Myocyte (in vitro differentiated cells): ENCODE measurements at places on chromosomes 5 and 9.

DNA sequence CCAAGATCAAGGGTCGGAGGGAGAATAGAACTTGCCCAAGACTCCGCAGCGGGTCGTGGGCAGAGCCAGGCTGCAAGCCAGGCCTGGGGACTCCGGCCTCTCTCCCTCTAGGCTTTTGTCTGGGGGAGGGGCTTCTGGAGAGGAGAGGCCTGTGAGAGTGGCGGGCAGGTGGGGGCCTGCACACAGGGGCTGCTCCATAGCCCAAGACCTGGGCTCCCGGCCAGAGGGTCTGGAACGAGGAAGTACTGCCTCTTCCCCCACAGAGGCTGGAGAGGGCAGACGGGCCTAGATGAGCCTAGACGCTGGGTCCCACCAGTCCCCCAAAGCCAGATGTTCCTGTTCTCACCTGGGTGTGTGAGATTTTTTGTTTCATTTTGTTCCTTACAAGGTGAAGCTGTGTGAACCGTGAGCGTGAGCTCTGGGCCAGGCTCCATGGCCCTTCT is 5.2 kb upstream of the ST6GALNAC6 start:
- no peak for DNase-seq

DNA sequence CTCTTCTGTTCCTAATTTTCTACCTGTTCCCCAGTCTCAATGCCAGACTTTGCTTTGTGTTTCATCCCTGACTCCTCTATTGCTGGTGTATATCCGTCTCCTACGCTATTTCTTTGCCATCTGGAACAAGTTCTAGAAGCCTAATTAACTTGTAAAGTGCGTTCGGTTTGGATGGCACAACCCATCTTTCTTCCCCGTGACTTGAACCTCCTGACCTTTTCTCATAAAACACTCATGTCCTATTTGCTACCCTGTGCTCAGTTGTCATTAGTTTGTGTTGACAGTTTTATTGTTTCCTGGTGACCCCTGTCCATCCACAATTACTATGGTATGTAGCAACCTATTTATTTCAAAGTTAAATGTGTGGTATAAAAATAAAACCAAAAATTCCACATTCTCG is 323.5 kb downstream of the TLE4 start:
- DNase-seq = no peak

DNA sequence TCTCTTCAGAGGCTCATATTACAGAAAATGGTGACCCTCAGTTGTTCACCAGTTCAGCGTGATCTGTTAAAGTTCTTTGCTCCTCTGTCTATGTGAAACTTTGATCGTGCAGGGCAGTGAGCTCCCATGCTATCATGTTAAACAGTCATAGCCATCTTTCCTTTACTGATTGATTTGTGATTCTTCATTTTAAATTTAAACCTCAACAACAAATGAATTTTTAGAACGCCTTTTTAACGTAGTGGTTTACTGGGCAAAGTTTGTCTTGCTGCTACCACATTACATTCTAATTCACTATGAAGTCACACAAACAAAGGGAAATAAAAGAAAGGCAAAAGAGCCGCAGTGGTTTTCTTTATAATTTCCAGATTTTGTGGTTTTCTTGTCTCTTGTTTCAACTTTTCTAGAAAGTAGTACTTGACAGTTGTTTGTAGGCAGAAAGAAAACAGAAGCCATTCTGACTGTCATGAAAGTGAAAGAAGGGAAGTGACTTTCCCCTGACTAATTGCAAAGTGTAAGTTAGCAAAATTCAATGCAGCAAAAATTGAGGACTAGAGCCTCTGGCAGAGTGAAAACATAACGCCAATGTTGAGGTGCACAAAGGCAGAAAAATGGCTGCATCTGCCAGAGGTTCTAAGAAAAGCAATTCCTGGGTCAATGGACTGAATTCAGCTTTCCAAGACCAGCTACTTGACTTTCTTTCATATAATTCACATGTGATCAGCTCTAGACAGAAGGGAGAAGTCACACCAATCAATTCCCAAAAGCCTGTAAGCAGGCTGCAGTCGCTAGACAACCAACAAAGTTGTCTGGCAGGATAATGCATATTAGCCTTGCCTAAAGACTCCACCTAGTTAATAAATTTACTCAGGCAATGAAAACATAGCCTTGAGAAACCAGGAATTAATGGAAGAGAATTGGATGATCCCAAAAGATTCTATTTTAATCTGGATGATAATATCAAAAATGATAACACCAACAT is 7.1 kb upstream of the IFNA6 start:
- peak; percentile 12 for DNase-seq

DNA sequence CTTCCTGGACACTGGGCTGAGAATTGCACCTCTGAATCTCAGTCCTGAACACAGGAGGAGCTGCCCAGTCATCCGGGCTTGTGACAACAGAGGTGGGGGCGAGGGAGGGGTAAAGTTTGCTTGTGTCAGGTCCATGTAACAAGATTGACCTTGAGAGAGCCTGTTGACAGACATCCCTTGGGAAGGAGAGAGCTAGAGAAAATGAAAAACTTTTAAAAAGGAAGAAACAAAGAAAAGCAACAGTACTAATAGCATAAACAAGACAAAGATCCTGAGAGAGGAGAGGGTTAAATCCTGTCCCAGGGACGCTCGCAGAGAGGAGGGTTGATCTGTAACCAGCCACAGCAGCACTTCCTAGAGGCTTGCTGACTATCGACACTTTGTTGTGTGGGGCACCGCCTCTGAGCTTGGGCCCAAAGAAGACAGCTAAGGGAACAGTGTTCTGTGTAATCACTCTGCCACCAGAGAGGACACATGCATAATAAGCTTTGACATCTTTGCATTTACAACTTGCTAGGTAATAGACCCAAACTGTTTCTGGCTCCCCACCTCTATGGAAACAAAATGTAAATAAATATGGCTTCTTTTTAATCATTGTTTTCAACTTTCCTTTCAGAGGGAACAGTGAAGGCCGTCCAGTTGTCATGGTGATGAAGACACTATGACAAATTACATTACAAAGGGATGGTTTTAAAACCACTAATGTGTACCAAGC is 363.7 kb downstream of the CSNK1G3 start:
- DNase-seq = peak; percentile 17

DNA sequence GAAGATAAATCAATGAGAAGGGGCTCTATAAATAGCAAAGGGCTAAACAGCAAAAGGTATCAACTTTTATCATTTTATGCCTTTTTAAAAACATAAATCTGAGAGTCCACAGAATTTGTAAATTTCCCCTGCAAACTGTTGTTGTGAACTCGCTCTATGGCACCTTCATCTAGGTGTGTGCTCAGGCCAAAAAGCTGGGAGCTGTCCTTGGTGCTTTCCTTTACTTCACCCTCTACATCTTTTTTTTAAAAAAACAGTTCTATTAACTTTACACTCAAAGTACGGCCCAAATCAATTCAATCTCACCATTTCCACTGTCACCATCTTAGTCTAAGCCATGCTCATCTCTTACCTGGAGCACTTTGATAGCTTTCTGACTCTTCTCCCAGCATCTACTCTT is 108.2 kb upstream of the GPR151 start:
- DNase-seq = no peak

GRCh38 chr5:59840200-59840601 is 53.3 kb downstream of the PDE4D start:
- no peak for DNase-seq

GRCh38 chr9:35609001-35609819 is 4.1 kb downstream of the TESK1 start:
- DNase-seq = peak; percentile 98

GRCh38 chr9:117480729-117481128 is 65.9 kb upstream of the ASTN2 start:
- DNase-seq = no peak

DNA sequence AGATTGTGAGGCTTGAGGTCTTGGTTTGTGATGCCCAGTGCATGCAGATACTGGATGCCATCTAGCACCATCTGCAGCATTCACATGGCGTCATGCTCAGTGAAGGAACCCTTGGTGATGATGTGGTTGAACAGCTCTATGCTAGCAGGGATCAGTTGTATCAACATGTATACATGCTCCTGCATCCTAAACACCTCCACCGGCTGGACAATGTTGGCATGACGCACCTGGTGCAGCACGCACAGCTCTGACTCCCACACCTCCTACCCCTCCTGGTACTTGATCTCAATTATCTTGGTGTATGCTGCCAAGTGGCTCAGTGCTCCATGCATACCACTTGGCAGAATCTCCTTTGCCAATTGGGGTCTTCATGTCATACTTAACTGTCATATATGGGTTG is 49.1 kb downstream of the MTREX start:
- no peak for DNase-seq

- DNase-seq = no peak
Measured at GRCh38 chr5:126816649-126817048, 39.7 kb downstream of the LMNB1 start.

DNA sequence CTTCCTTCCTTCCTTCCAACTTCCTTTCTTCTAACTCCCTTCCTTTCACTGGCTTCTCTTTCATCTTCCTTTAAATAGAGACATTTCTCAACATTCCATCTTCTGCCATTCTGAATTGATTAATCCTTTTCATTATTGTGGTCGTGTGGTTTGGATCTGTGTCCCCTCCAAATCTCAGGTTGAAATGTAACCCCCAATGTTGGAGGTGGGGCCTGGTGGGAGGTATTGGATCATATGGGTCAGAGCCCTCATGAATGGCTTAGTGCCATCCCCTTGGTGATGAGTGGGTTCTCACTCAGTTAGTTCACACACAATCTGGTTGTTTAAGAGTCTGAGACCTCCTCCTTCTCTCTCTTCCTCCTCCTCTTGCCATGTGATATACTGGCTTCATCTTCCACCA is 130.9 kb upstream of the SV2C start:
- no peak for DNase-seq

GRCh38 chr5:128305341-128305740 is 221.8 kb downstream of the SLC12A2 start:
- DNase-seq = no peak

DNA sequence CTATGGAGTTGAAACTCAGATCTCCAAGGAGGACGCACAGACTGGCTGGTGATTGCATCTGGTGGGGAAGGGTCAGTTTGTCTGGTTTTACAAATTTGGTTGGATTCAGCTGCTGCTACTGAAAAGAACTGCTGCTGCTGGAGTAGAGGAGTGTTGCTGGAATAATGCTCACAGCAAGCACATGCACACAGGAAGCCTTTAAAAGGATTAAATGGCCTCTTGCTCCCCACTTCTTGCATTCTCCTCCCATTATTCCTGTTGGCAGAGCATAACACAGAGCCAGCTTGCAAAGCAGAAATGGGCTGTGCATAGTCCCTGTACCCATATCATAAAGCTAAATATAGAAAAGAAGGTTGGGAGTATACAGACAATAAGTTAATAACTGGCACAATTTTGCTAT is 16.6 kb downstream of the ZNF474 start:
- DNase-seq = no peak

DNA sequence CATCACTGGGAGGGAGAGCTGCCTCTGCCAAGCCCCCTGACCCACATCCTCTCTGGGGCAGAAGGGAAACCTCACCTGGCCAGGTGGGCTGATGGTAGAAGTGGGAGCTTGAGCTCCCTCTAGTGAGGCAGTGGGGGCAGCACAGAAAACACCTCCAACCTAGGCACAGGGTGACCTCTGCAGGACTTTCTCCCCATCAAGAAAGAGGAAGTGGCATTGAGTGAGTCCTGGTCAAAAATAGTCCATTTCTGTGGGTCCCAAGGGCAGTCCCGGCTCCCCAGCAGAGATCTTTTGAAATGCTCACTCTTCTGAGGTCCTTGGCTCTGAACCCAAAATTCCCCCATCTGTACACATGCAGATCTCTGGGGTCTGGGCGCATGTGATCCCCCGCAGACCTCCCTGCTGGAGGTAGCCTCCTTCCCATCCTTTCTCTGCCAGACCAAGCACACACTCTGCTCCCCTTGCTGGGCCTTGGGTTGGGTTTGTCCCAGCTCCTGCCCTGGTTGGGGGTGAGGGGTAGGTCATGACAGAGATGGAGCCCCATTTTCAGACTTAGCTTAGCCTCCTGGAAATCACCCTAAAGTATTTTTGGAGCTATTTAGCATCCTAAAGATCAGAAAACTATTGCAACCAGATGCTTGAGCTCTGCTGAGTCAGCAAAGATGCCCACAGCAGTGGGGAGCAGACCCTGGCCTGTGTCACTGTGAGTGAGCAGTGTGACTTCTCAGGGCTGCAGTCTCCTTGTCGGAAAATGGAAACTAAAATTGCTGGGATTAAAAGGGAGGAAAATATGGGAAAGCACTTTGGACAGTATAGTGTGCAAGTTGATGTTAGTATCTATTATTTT is 41.6 kb upstream of the LCP2 start:
- DNase-seq = no peak

- DNase-seq = peak; percentile 76
Measured at GRCh38 chr5:80408484-80409366, 861 bp downstream of the ZFYVE16 start.

- DNase-seq = no peak
Measured at GRCh38 chr9:121824651-121825030, 173.2 kb downstream of the DAB2IP start.

GRCh38 chr9:116717150-116717549 is 30.0 kb downstream of the TRIM32 start:
- no peak for DNase-seq

DNA sequence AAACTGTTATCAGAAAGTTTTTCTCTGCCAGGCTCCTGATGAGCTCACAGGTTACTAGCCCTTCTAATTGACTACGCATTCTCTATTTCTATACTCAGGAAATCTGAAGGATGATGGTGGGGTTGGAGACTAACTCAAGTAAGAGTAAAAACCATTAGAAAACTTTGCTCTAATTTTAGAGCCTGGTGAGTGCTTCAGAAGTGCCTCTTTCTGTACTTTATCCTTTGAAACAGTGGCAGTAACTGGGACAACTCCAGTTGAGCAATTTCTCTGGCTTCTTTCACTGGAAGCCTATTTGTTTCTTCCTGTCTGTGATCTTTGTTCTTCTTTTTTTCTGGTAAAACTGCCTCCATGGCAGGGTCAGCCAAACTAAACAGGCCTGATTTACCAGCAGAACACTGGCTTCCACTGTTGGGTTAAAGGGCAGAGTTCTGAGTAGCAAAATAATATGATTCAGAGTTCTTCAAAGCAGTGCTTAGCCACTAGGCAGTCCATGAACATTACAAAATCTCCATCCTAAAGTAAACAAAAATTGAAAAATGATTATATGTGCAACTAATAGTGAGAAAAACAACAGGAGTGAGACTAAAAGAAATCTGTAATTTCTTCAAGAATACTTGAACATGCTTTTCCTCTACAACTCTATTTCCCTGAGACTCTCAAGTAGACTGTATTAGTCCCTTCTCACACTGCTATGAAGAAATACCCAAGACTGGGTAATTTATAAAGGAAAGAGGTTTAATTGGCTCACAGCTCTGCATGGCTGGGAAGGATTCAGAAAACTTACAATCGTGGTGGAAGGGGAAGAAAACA is 79.8 kb downstream of the MROH2B start:
- no peak for DNase-seq

DNA sequence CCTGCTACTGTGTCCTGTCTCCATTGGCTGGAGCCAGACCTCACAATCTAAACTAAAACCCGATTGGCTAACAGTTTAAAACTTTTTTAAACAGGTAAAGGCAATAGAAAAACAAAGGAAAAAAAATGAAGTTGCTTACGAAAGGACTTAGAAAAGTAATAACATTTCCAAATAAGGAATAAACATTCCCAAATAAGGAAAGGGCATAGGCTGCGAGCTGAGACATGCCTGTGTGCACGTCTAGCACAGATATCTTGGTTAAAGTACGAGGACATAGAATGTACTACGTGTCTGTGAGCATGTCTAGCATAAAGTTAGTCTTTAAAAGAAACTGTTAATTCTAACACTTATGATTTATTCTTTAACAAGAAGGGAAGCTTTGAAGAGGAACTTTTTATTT is 15.3 kb upstream of the FAM120A start:
- no peak for DNase-seq

GRCh38 chr5:79086116-79086515 is 16.5 kb downstream of the BHMT2 start:
- DNase-seq = peak; percentile 52

- no peak for DNase-seq
Measured at GRCh38 chr9:134916161-134916665, 1.5 kb downstream of the FCN1 start.
